ENCODE measurements at places on chromosomes 13 and 19. TPM values are rescaled to one million over a fixed set of nuclear protein-coding genes. Genes with fewer than 3 reads are reported as not detected.

Gene NOVA2
- total RNA-seq, result not detected

Gene ATP1A3
- total RNA-seq, result under 0.01 TPM

Gene IRGC
- total RNA-seq, result not detected

Gene ZNF468
- 23.0 TPM for total RNA-seq

Gene ZNF136
- 8.7 TPM for total RNA-seq

Gene ZNF69
- total RNA-seq, result 14.1 TPM

Gene KCNN4
- total RNA-seq, result 6.5 TPM

Gene ACP4
- total RNA-seq, result not detected

Gene WDR88
- total RNA-seq, result not detected

Gene PBX4
- total RNA-seq, result 0.36 TPM

Gene VSIG10L
- total RNA-seq, result 0.88 TPM

Gene KCNJ14
- total RNA-seq, result 0.59 TPM

Gene SPC24
- 6.5 TPM for total RNA-seq

Gene RUBCNL
- total RNA-seq, result 6.5 TPM

Gene NFIC
- 61.2 TPM for total RNA-seq

Gene GFY
- total RNA-seq, result not detected

Gene TNNT1
- total RNA-seq, result not detected

Gene GPC5
- 0.36 TPM for total RNA-seq

Gene CRLF1
- total RNA-seq, result 6.9 TPM

Gene GJB2
- total RNA-seq, result 0.29 TPM

Gene YJEFN3
- total RNA-seq, result 0.29 TPM

Gene MYO16
- total RNA-seq, result not detected

Gene SIGLEC9
- total RNA-seq, result not detected

Gene MBD3L2
- not detected for total RNA-seq

Gene KCNK6
- total RNA-seq, result 5.4 TPM

Gene MAP1S
- 15.2 TPM for total RNA-seq

Gene SMAD9
- 4.7 TPM for total RNA-seq

Gene CNN1
- 7.1 TPM for total RNA-seq

Gene NLRP9
- not detected for total RNA-seq

Gene ATXN8OS
- not detected for total RNA-seq

Gene C19orf33
- total RNA-seq, result not detected

Gene SLC10A2
- not detected for total RNA-seq

Gene TMEM150B
- 0.29 TPM for total RNA-seq

Gene ACER1
- not detected for total RNA-seq

Gene MYO9B
- 86.9 TPM for total RNA-seq

Gene SUGP1
- 31.2 TPM for total RNA-seq

Gene ZNF66
- total RNA-seq, result 3.3 TPM

Gene ACTN4
- total RNA-seq, result 204 TPM

Gene SMIM44
- not detected for total RNA-seq

Gene MVB12A
- total RNA-seq, result 41.3 TPM

Gene GPR12
- not detected for total RNA-seq

Gene GMIP
- total RNA-seq, result 4.7 TPM

Gene SMIM24
- not detected for total RNA-seq

Gene ZFP14
- total RNA-seq, result 4.3 TPM

Gene SERPINE3
- total RNA-seq, result not detected

Gene RYR1
- under 0.01 TPM for total RNA-seq

Gene SPRED3
- 1.8 TPM for total RNA-seq

Gene C19orf73
- not detected for total RNA-seq
